ENCODE measurements at places on chromosomes 5 and 9.

- DNase-seq = no peak
These were observed 3.7 kb upstream of the FSD1L start for GRCh38 chr9:105444130-105444529.

DNA sequence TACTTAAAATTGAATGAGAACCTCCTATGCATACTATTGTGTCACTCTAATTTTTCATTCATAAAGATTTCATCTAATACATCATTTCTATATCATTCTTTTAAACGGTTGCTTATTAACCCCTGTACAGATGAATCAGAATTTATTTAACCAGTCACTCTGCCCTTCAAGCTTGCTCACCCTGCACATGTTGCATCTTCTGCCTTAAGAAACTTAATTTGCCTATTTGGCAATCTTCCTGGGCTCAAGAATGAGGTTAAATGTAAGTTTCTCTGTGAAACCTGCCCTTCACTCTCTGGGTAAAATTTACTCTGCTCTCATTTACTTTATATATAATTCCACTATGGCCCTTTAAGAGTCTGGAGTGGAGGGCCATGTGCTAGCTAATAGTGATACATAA, 434.7 kb upstream of the ZNF608 start:
- no peak for DNase-seq

DNA sequence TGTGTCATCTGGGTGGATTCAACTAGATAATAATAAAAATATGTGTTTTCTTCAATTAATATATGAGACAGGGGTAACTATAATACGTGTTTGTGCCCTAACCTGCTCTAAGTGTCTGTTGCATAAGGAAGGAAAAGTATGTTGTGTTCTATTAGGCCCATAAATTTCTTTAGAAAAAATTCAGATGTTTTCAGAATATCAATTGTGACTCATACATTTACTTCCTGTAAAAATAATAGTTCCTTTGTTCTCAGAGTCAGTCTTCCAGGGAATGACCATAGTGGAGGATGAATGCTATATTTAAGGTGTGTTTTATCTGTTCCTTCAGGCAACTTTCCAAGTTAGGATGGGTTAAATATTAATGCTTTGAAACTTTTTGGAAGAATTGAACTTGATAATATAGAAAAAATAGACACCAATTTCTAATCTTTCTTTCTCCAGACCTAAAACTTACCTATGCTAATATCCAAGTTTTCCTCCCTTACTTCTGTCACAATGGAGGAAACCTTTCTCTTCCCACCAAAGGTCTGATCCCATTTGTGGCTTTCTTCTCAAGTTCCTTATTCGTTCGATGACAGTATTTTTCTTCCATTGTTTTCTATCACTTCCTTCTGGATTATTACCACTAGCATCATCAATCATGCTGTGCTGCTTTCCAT, 49.9 kb downstream of the ISL1 start:
- no peak for DNase-seq

DNA sequence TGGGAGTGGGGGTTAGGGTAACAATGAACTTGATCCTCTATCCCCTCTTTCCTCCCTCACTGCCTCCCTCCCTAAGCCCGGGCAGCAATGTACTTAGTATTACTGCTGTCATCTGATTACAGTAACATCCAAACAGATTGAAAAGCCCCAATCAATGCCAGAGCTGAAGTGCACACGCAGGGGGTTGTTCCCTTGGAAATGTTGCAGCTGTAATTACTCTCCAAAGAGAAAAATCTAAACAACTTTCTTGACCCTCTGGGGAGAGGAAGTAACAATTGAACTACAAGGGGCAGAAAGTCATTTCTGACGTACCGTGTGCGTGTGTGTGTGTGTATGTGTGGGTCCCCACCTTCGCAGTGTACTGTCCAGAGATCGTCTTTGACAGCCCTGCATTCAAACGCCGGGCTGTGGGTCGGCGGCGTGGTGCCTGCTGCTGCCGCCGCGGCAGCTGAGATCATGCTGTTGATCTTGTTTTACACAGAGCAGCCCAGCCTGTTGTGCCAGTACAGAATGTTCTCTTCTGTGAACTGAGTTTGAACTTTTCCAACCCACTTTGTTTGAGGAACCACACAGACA, 66.0 kb upstream of the KLF9 start:
- no peak for DNase-seq

DNA sequence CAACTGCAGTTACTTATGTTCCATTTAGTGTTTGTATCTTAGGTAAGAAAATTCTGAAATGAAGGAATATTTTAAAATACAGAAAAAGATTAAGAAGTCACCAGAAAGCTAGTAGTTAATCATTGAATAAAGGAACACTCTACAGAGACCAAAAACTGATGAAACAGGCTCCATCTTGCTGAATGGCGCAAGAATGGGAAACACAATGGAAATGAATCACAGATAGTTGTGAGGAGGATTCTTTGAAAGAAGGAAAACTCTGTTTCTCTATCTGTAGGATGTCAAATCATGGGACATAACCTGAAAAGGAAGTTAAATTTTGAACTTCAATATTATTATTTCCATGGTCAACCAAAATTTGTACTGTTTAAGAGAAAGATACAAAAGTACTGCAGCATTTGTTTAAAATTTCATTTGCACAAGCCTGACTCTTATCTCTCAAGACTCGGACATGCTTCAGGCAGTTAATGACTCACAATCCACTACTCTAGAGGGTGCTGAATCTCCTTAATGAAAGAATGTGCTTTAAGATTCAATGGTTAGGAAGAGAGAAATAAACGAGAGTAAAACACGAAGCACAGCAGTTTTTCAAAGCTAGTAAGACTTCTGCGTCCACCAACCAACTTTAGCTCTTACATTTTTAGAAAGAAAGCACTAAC, 1064.4 kb upstream of the DMAC1 start:
- no peak for DNase-seq

DNA sequence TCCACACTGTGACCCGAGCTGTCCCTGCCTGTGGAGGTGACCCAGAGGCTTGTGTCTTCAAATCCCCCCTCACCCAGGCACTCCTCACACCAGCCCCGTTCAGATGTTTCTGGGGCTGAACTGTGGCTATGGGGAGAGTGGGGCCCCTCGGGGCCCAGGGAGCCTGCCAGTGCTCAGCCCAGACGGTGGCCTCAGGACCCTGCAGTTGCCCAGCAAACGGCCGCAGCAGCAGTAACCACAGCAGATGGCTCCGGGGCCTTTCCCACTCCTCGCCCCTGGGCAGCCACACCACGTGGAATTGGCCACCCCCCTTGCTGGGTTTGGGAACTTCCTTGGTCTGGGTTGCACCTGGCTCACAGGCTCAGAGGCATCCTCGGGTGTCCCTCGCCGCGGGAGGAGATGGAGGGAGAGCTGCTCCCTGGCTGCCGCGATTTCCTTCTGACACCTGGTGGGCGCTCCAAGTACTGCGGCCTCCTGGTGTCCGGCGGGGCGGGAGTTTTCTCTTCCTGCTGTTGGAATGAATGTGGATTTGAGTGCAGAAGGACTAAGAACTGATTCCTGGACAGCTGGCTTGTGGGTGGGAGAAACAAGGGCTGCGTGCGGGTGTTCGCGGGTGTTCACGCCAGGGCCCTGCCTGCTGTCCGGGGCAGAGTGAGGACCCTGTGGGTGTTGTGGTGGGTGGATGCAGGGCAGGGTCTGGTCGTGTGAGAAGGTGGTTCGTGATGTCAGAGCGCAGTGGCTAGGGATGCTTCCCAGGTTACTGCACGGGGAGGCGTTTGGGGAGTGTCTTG, 97.5 kb downstream of the COL5A1 start:
- no peak for DNase-seq

GRCh38 chr5:1660001-1660400, 136.2 kb upstream of the LPCAT1 start:
- no peak for DNase-seq

DNA sequence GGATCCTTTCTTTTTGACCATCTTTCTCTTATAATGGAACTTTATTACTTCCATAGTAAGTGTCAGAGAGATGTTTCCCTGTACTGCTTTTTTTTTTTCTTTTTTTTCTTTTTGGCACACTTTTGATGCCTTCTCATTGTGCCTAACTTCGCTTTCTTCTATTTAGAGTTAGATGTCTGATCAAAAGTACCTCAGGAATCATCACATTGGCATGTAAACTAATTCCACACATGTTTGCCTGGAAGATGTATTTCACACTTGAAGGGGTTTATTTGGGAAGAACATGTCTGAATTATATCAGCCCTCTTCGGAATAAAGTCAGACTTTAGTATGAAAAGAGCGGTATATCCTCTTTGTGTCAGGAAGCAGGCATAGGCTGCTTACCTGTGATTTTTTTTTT, 35.1 kb downstream of the SMARCA2 start:
- DNase-seq = no peak

GRCh38 chr9:133187561-133188005, 21.5 kb downstream of the OBP2B start:
- no peak for DNase-seq

DNA sequence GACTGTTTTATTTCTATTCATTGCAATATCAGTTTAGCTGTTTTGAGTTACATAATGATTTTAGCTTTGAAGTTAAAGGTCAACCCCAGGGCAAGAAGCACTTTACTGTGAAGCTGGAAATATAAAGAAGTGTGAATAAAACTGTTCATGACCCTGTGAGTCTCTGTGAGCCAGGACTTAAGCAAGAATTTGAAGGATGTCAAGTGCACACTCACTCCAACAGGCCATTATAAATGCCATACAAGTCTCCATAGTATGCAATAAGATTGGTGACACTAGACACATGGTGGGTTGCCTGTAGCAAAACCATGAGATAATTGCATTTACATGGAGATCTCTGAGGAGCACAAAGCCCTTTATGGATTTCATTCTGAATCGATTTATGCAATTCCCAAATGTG, 318.7 kb upstream of the ITGA1 start:
- no peak for DNase-seq

DNA sequence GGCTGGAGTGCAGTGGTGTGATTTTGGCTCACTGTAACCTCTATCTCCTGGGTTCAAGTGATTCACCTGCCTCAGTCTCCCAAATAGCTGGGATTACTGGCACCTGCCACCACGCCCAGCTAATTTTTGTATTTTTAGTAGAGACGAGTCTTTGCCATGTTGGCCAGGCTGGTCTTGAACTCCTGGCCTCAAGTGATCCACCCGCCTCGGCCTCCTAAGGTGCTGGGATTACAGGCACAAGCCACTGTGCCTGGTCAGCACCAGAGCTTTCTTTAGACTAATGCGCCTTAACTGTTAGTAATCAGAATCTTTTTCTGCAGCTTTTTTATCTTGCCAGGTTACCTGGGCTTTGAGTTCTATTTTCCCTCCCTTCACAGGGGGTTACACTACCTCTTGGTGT, 18.4 kb downstream of the PTGS1 start:
- no peak for DNase-seq

DNA sequence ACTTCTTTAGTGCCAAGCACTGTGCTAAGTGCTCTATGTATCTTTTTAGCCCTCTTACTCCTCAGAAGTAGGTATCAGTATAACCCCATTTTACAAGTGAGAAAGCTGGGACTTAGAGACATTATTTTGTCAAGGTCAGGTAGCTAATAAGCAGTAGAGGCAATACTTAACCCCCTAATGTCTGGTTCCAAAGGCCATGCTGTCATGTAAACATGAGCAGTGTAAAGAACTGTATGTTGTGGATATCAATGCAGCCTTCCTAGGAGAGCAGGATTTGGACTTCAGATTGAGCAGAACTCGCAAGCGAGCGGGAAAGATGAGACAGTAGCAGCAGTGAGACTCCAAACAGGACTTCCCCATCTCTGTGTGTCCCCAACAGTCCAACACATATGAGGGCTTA, 3.6 kb upstream of the SHROOM1 start:
- no peak for DNase-seq

DNA sequence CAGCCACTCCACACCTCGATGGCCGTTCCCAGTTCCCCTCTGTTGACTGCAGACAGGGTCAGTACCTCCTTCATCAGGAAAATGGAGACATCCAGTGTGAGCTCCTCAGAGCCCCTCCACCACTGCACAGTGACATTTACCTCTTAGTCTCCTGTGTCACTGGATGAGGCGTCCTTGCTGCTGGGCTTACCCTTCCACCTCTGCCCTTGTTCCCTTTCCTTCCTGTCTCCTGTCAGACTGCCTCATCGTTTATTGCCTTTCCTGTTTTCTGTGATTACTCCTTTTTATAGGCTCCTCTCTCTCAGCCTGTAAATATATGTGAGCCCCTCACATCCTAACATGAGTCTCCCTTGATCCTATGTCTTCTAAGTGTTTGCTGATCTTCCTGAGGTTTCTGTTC, 23.2 kb upstream of the SPTAN1 start:
- no peak for DNase-seq

DNA sequence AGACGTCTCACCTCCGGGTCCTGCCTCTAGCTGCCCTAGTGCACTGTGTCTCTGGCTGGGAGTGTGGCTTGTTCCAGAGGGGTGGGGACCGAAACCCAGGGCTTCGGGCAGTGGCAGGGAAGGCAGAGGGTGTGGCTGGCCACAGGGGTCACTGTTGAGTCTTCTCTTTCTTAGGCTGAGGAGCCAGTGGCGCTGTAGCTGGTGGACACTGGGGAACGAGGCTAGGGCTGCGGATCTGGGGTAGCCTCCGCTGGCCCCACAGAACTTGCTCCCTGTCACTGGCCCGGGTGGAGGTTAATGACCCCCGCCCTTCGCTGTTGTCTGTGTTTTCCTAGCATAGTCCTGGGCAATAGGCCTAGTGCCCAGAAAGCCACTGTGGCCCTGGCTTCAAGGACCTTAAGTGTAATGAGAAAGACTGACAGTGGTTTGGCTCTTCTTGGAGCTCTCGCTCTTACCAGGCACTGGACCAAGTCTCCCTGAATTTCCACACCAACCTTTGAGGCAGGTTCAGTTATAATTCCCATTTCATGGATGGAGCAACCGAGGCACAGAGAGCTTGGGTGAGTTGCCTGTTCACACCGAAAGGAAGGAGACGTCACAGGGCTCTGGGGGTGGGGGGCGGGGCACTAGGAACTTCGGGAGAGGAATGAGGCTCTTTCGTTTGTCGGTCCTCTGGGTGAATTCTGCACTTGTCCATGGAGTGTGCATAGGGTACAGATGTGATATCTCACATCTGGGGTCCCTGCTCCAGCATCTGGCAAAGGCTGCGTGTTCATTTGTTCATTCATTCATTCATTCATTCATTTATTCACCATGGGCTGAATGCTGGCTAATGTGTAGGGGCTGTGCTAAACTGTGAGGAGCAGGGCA, 4.8 kb upstream of the IER5L start:
- no peak for DNase-seq

GRCh38 chr9:78236551-78236910, 656 bp downstream of the CEP78 start:
- no peak for DNase-seq

DNA sequence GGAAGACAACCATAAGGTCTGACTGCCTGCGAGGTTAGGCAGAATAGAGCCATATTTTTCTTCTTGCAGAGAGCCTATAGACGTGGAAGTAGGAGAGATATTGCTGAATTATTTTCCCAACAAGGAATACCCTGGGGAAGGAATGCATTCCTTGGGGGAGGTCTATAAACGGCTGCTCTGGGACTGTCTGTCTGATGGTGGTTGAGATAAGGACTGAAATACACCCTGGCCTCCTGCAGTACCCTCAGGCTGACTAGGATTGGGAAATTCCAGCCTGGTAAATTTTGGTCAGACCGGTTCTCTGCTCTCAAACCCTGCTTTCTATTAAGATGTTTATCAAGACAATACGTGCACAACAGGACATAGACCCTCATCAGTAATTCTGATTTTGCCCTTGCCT, 617.5 kb upstream of the GRIN3A start:
- DNase-seq = no peak

- no peak for DNase-seq
These were observed 42.1 kb downstream of the LOX start for GRCh38 chr5:122035913-122036312.

- DNase-seq = no peak
These were observed 154.2 kb upstream of the TYRP1 start for GRCh38 chr9:12538842-12539579.

All from esophagus squamous epithelium (tissue), 5 donors.